ENCODE measurements at places on chromosomes 11 and 22. TPM values are rescaled to one million over a fixed set of nuclear protein-coding genes. Genes with fewer than 3 reads are reported as not detected.

OR4A15 gene
- total RNA-seq: not detected

DNA sequence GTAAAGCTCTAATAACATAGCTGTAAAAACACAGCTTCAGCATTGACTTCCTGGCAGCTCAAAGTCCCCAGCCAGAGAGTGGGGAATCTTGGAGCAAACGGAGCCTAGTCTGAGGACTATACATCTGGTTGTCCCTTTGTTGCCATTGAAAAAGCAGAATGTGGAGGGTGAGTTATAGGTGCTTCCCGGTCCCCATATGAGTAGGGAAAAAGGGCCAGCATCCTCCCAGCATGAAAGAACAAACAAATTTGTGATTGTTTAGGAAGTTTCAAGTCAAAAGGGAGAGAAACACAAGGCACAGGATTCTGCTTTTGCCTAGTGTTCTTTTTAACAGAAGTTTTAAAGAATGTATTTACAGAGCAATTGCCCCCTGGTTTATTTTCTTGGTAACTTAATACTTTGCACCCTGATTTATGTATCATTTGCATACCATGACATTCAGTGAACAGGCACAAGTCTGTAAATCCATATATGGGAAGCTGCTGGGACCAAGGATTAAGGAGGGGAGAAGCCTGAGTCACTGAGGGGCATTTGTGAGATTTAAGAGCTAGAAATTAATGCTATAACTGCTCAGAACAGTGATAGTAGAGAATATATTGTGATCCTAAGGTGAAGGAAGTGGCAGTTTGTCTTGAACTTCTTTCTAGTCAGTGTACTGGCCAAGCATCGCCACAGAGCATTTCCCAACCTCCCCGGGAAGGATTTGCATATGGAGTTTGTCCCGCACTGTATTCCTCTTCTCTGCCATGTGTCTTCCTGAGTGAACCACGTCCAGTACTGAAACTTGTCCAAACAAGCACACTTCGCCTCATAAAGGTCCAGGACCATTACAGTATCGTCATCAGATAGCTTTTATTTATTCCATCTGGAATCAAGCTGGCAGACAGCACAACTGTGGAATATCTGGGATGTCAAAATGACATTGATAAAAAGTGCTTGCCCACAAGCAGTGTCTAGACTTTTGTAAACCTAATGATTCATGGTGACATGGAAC lies 103.0 kb downstream of the DBX1 start:
- no peaks in the 10 kb centered on the region for H3K36me3 ChIP-seq
- H3K4me3 ChIP-seq: no peak overlapping the region
- H3K27me3 ChIP-seq: no peaks in the 10 kb centered on the region
- no peak for DNase-seq
- no peak overlapping the region for H3K27ac ChIP-seq

DNA sequence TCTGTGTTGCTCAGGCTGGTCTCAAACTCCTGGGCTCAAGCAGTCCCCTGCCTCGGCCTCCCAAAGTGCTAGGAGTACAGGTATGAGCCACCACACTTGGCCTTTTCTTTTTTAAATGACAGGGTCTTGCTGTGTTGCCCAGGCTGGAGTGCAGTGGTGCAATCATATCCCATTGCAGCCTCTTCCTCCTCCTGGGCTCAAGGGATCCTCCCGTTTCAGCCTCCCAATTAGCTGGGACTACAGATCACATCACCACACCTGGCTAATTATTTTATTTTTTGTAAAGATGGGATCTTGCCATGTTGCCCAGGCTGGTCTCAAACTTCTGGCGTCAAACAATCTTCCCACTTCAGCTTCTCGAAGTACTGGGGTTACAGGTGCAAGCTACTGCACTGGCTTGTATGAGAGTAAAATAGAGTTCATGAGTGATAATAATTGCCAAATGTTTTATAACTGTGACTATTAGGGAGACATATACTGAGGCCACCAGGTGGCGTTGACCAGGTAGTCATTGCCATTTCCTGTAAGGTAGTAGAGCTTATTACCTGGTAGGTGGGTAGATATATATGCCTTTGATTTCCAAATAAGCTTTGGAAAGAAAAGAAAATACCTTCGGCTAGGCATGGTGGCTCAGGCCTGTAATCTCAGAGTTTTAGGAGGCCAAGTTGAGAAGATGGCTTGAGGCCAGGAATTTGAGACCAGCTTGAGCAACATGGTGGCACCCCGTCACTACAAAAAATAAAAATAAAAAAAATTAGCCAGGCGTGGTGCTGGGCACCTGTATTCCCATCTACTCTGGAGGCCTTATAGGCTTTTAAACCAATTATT lies 5.4 kb downstream of the FDX1 start:
- no peak overlapping the region for H3K27ac ChIP-seq
- peaks cover 16% of the 10 kb centered on the region for H3K4me1 ChIP-seq
- no peak for DNase-seq
- no peak overlapping the region for H3K4me3 ChIP-seq
- H3K36me3 ChIP-seq: peaks cover 16% of the 10 kb centered on the region

DNA sequence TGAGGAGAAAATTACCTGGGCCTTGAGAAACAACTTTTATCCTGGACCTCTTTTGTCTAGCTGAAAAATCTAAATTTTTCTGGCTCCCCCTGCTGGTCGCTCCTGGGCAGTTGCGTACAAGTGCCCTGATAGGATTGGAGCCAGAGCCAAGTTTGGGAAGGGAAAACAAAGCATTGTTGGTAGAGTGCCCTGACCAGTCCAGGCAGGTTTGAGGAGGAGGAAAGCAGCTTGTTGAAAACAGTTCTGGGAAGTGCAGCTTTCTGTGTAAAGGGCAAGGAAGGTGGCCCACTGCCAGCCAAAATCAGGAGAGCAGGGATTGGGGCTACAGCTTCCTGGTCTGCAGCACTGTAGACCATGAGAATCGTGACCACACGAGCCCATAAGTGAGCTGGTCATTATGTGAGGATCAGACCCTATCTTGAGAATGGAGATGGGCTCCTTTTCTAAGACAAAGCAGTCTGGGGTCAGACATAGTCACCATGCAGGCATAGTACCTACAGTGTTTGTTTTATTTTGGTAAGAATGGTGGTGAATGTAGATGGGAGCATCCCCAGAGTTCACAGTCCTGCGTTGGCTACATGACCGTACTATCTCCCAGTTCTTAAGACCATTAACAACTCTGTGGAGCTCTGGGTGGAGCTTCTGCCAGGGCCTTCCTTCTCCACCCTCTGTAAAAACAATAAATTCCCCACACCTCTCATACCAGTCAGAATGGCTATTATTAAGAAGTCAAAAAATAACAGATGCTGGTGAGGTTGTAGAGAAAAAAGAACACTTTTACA lies 21.3 kb upstream of the PIK3IP1 start:
- H3K36me3 ChIP-seq: peaks cover 28% of the 10 kb centered on the region
- H3K27me3 ChIP-seq: peaks cover 2% of the 10 kb centered on the region
- peak overlapping the region; percentile 78 for H3K27ac ChIP-seq
- H3K4me1 ChIP-seq: no peaks in the 10 kb centered on the region
- H3K4me3 ChIP-seq: no peak overlapping the region

- peak overlapping the region; percentile 97 for H3K4me3 ChIP-seq
- H3K4me1 ChIP-seq: peaks cover 28% of the 10 kb centered on the region
- DNase-seq: no peak
- peaks cover 2% of the 10 kb centered on the region for H3K27me3 ChIP-seq
Measured at GRCh38 chr11:32891657-32892354, 805 bp upstream of the QSER1 start.

VWA5A gene
- total RNA-seq: 64.5 TPM

GRCh38 chr11:114228435-114229411 lies 67.5 kb upstream of the NNMT start:
- peaks cover 1% of the 10 kb centered on the region for H3K27me3 ChIP-seq
- no peak overlapping the region for H3K4me3 ChIP-seq
- H3K36me3 ChIP-seq: no peaks in the 10 kb centered on the region
- H3K4me1 ChIP-seq: no peaks in the 10 kb centered on the region
- H3K27ac ChIP-seq: no peak overlapping the region

GRCh38 chr22:48721395-48721669 lies 1106.3 kb downstream of the BRD1 start:
- H3K4me1 ChIP-seq: no peaks in the 10 kb centered on the region
- no peaks in the 10 kb centered on the region for H3K36me3 ChIP-seq
- no peak overlapping the region for H3K4me3 ChIP-seq
- H3K27ac ChIP-seq: no peak overlapping the region

DNA sequence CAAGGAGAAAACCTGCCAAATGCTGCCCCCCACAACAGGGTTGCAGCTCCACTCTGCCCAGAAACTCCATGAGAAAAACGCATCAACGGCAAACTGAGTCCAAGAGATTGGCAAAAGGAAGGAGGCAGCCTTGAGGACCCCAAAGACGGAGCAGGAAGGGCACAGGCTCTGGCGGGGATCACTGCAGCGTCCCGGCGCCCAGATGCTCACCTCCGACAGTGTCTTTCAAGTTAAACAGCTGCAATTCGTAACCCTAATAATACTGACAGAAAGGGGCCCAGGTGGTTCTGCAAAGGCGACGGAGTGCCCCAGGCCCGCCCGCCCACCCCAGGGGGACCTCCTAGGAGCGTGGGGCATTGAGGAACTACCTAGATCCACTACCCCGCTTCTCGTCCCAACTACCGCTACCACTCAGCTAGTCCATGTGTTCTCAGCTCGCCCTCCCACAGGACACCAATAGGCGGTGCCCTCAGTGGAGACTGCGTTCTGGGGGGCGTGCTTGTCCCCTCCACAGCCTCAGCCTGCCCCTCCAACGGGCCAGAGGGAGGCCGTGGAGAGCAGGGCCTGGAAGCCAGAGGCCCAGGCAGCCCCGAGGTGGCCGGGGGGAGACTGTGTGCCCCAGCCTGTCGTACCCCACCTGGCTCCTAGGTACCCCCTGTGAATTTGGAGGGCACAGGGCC lies 127.4 kb downstream of the PHF21B start:
- no peaks in the 10 kb centered on the region for H3K4me1 ChIP-seq
- DNase-seq: no peak
- H3K27me3 ChIP-seq: peaks cover 1% of the 10 kb centered on the region
- peaks cover 4% of the 10 kb centered on the region for H3K36me3 ChIP-seq

DNA sequence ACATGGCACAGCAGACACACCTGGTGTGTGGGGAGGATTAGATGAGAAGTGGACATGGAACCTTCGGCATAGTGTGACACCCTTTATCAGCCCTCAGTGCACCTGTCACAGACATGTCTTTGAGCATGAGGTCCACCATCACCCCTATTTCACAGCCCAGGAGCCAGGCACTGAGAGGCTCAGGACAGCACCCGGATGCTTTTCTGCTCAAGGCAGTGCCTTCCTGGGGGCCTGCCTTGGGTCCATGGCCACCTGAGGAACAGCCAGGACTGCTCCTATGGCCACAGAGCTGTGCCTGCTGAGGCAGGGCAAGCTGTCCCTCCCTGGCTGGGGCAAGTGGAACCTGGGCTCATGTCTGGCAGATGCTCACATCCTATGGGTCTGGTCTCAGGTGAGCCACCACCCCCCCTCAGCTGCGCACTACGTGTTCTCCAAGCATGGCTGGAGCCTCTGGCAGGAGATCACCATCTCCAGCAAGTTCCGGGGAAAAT lies 75.8 kb downstream of the MORC2 start:
- DNase-seq: no peak
- no peak overlapping the region for H3K4me3 ChIP-seq
- H3K27ac ChIP-seq: no peak overlapping the region
- H3K4me1 ChIP-seq: no peaks in the 10 kb centered on the region
- peaks cover 23% of the 10 kb centered on the region for H3K36me3 ChIP-seq

TMEM86A gene
- 3.9 TPM for total RNA-seq

GGT5 gene
- 1.6 TPM for total RNA-seq

RIBC2 gene
- total RNA-seq: 0.54 TPM

GRCh38 chr11:127248476-127248875 lies 247.9 kb upstream of the KIRREL3 start:
- no peak overlapping the region for H3K27ac ChIP-seq
- DNase-seq: no peak
- peaks cover 3% of the 10 kb centered on the region for H3K4me1 ChIP-seq
- no peak overlapping the region for H3K4me3 ChIP-seq
- H3K36me3 ChIP-seq: no peaks in the 10 kb centered on the region
- H3K27me3 ChIP-seq: no peaks in the 10 kb centered on the region

TSGA10IP gene
- total RNA-seq: not detected

DNA sequence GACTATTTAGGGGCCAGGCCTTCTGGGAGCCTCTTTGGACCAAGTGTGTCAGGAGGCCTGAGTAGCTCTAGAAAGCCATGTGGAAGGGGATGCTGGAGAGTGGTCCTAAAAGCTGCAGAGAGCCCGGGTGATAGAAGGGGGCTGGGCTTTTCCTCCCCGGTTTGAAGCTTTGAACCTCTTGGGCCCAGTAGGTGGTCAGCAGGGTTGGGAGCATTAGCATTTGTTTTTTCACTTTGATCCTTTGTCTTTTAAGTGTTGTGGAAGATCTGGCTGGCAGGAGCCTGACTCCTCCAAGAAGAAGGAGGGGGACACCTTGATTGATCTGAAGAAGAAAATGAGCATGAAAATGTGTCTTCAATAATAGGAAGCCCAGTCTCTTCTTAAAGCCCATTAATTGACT lies 596.6 kb downstream of the INSC start:
- DNase-seq: no peak
- no peak overlapping the region for H3K4me3 ChIP-seq
- H3K27ac ChIP-seq: no peak overlapping the region
- no peaks in the 10 kb centered on the region for H3K36me3 ChIP-seq

RASGRP2 gene
- 139 TPM for total RNA-seq

- H3K27ac ChIP-seq: peak overlapping the region; percentile 72
- peak; percentile 27 for DNase-seq
- H3K36me3 ChIP-seq: no peaks in the 10 kb centered on the region
- H3K27me3 ChIP-seq: no peaks in the 10 kb centered on the region
Measured at GRCh38 chr11:123137431-123138224, 57.4 kb downstream of the CLMP start.

SCUBE1 gene
- total RNA-seq: 54.7 TPM

GRCh38 chr11:48055292-48056132 lies 75.2 kb downstream of the PTPRJ start:
- no peaks in the 10 kb centered on the region for H3K36me3 ChIP-seq
- no peaks in the 10 kb centered on the region for H3K4me1 ChIP-seq
- no peak overlapping the region for H3K27ac ChIP-seq
- H3K27me3 ChIP-seq: peaks cover 21% of the 10 kb centered on the region

GRCh38 chr22:33579448-33580093 lies 340.7 kb downstream of the LARGE1 start:
- no peaks in the 10 kb centered on the region for H3K4me1 ChIP-seq
- no peak overlapping the region for H3K4me3 ChIP-seq
- no peak overlapping the region for H3K27ac ChIP-seq
- H3K27me3 ChIP-seq: peaks cover 7% of the 10 kb centered on the region

GRCh38 chr11:94423507-94423906 lies 22.3 kb upstream of the GPR83 start:
- no peak overlapping the region for H3K27ac ChIP-seq
- no peaks in the 10 kb centered on the region for H3K27me3 ChIP-seq
- H3K4me1 ChIP-seq: no peaks in the 10 kb centered on the region
